Activated CD4-positive, CD25-positive, alpha-beta regulatory T cell treated with anti-CD3 and anti-CD28 coated beads, Interleukin-2, amount 50 U/mL, for 16 hours (primary cell): ENCODE measurements at places on chromosomes 3 and 15.

- no peak for DNase-seq
Measured at GRCh38 chr15:40155270-40155910, 5.5 kb upstream of the BUB1B start.

DNA sequence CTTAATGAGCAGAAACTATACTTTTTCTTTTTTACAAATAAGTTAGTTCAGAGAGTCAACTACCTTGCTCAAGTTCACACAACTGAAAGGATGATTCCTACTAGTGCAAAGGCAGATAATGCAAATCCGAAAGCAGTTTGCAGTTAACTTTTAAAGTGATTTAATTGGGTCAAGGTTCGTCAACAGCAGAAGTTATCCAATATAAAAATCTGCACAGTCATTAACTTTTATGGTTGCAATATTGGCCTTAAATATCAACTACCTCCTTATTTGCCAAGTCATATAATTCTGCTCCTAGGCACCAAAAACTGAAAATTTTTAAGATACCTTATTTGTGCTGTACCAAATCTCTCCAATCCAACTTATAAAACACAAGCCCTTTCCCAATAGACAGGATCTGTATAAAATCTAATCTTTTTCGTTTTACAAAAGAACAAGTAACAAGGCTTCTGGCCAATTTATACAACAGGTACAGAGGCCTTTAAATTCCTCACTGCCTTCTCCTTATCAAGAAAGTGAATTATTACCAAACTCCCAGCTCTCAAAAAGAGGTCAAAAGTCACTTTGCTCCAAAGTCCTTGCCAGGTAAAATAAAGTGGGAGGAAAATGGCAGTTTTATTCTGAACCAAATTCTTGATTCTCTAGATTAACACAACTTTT, 416.6 kb upstream of the NECTIN3 start:
- DNase-seq: no peak

GRCh38 chr3:181985386-181985785, 273.7 kb downstream of the SOX2 start:
- no peak for DNase-seq

DNA sequence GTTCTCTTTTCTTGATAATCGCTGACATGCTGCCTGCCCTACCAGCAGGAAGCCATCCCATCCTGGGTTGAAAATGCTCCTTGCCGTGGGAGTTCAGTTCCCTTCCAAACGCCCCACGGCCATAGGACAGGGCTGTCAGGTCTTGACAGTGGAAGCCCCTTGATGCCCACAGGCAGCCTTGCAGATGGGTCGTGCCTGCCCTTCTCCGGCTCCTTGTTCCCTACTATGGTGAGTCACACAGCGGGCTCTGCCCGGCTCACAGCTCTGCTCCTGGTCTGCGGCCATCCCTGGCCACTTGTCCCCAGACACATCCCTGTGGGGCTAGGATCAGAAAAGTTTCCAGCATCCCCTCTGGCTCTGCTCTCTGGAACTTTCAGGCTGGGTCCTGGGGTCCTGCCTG, 6.2 kb upstream of the APBA2 start:
- no peak for DNase-seq

GRCh38 chr3:180420016-180420415, 181.9 kb upstream of the TTC14 start:
- DNase-seq: no peak

DNA sequence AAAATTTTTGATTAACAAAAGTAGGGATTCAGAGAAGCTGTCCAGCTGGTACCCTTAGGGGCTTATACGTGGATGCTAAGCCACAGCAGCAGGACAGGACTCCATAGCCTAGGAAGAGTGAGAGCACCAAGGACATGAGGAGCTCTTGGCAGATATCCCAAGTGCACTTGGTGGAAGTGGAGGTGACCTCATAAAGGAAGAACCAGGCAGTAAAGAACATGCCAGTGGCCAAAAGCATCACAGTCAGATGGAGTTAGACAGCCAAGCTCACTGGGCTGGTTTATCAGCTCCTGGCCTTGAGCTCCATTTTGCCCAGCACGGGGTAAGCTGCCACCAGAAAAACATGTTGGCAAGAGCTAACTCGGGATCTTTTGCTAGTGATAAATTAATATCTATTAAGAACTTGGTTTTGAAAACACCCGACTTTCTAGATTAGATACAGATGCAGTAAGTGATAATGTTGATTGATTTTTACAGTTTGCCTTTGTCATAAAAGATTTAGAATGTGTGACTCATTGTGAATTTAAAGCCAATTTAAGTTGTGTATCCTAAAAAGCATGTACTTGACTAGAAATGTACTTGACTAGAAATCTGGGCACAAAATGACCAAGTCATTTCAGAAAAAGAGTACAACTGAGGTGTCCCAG, 108.0 kb downstream of the CMSS1 start:
- DNase-seq: no peak

- DNase-seq: no peak
Measured at GRCh38 chr3:193859195-193859594, 266.2 kb downstream of the OPA1 start.

DNA sequence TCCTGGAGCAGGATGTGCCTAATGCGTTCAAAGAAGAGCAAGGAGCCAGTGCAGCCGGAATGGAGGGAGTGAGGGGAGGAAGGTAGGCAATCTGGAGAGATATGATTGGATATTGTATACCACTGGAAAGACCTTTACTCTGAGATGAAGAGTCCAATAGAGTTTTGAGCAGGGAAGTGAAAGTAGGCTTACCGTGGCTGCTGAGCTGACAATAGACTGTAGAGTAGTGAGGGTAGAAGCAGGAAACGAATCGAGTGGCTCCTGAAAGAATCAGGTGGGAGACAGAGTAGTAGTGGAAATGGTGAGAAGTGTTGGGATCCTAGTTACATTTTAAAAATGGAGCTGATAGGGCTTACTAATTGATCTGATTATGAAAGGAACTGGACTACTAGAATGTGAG, 51.8 kb upstream of the NUDT16 start:
- DNase-seq: no peak

DNA sequence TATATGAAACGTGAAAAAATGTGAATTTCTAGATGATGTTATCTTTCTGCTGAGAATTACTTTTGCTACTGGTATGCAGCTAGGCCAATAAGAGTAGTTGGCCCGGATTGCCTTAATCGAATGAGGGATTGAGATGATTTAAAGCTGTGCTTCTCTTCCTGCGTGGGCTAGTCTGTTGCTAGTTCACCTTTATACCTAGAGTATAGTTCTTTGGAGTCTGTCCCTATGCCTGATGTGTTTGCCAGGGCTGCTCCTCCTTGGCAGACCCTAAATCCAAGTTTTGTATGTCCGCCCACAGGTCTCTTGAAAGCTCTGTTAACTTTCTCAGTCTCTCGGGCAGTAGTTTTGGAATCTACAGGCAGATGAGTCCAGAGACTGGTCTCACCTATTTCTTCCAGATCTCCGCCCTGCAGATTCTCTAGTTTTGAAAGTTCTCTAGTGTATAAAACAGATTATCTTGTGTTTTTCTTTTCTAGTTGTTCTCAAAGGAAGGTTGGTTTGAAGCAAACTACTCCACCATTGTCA, 64.9 kb downstream of the MEF2A start:
- DNase-seq: no peak

GRCh38 chr3:134793562-134793961, 1.5 kb upstream of the EPHB1 start:
- DNase-seq: no peak

GRCh38 chr3:108280476-108280875, 15.9 kb upstream of the HHLA2 start:
- no peak for DNase-seq

DNA sequence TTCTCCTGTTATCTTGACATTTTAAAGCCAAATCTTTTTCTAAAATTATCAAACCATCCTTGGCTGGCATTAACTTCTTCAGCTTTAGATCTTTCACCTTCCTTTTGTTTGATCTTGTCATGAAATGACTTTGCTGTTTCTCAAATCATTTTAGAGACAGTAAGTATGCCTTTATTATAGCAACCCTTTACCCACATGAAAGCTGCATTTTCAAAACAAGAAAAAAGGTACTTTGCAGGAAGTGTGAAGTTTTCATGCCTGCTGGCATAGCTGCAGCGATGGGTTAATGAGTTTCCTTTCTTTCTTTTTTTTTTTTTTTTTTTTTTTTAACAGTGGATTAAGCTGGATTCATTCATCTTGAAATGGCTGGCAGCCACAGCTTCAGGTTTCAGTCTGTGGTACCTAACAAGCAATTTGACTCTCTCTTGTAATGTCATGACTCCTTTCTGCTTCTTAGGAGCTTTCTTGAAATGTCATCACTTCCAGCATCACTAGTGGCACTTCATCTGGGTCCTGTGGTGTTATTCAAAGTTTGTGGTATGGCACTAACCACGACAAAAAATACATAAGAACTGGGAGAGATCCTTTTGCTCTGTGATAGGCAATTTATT, 18.8 kb downstream of the SLC25A26 start:
- no peak for DNase-seq

DNA sequence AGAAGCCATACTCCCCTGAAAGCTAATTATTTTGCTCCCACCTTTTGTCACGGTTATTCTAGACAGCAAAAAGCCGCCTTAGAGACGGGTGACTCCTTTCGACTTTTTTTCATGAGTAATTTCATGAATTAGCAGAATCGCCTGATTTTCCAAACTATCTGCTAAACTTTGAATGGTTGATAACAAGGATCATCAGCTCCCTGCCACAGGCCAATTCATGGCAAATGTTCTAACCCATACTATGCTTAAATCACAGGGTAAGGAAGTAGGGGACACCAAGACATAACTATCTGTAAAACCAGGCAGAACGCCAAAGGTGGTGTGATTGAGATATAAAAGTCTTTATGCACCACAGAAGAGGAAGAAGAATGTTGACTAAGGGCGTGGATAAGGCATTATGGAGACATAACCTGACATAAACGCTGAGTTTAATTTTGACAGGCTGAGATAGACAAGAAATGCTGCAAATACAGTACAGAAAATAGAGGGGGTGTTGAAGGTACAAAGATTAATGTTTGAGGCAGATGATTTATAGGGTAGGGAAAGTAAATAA, 891 bp upstream of the DMXL2 start:
- DNase-seq: no peak

DNA sequence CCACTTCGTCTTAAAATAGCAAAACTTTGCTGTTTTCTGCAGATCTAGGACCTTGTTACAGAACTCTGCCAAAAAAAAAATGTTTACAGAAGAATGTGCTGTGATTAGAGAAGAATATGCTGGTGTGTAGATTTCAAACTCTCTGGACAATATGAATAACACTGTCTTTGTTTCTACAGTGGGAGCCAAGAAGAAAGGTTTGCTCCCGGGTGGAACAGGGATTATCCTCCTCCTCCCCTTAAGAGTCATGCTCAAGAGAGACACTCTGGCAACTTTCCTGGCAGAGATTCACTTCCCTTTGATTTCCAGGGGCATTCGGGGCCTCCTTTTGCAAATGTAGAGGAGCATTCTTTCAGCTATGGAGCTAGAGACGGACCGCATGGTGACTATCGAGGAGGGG, 27.3 kb downstream of the RBM6 start:
- no peak for DNase-seq

- DNase-seq: no peak
Measured at GRCh38 chr15:85707519-85708338, 87.0 kb downstream of the KLHL25 start.

DNA sequence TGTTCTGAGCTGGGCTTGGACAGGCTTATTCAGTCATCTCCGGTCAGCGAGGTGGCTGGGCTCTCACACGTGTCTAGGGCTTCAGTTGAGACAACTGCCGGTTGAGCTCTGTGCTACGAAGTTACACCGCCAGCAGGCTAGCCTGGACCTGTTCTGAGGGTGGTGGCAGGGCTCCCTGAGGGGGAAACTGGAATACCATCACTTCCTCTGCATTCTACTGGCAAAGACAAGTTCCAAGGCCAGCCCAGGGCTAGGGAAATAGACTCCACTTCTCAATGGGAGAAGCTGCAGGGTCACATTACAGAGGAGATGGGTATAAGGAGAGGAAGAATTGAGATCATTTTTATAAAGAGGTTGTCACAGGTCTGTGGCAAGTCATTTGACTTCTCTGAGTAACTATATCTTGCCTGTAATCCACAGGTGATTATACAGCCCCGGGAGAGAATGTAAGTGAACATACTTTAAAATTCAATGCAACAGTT, 106.8 kb upstream of the IL12A start:
- no peak for DNase-seq

DNA sequence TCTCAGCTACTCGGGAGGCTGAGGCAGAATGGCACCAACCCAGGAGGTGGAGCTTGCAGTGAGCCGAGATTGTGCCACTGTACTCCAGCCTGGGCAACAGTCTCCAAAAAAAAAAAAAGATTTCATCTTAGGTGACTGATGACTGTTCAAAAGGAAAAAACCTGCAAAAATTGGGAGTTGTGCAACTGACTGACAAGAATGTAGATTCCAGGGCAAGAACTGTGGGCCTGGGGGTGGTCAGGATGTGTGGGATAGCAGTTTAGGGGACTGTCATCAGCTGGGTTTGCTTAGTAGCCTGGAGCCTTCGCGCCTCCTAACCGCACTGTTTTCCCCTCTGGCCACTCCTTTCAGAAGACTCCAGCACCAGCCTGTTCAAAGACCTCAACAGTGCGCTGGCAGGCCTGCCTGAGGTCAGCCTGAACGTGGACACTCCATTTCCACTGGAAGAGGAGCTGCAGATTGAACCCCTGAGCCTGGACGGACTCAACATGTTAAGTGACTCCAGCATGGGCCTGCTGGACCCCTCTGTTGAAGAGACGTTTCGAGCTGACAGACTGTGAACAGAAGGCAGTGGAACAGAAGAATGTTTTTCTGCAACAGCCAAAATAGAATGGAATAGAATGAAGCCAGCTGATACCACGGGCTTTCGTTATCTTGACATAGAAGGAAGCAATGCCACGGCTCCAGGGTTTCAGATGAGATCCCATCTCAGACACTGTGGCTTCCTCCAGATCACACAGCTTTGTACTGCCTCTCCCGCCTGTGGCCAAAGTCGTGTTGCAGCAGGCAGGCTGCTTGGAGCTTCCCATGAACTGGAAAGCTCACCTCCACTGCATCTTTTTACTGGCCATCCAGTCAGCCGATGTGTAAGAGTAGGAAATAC, 75.3 kb upstream of the BLM start:
- DNase-seq: no peak

- no peak for DNase-seq
Measured at GRCh38 chr3:193814166-193814892, 221.3 kb downstream of the OPA1 start.

- no peak for DNase-seq
Measured at GRCh38 chr3:156161172-156161571, 40.8 kb downstream of the KCNAB1 start.

- DNase-seq: no peak
Measured at GRCh38 chr15:77409259-77410156, 10.4 kb downstream of the PEAK1 start.

GRCh38 chr3:134029734-134030378, at the start of gene SLCO2A1:
Gene SLCO2A1, minus strand, starts transcription at chr3:134029925. Its CDS starts 123 bp downstream, at chr3:134029802.
- no peak for DNase-seq

GRCh38 chr3:100158918-100159330, 44.6 kb upstream of the FILIP1L start:
- DNase-seq: no peak
